ENCODE measurements at places on chromosomes 6 and 20. TPM values are rescaled to one million over a fixed set of nuclear protein-coding genes. Genes with fewer than 3 reads are reported as not detected.

DNA sequence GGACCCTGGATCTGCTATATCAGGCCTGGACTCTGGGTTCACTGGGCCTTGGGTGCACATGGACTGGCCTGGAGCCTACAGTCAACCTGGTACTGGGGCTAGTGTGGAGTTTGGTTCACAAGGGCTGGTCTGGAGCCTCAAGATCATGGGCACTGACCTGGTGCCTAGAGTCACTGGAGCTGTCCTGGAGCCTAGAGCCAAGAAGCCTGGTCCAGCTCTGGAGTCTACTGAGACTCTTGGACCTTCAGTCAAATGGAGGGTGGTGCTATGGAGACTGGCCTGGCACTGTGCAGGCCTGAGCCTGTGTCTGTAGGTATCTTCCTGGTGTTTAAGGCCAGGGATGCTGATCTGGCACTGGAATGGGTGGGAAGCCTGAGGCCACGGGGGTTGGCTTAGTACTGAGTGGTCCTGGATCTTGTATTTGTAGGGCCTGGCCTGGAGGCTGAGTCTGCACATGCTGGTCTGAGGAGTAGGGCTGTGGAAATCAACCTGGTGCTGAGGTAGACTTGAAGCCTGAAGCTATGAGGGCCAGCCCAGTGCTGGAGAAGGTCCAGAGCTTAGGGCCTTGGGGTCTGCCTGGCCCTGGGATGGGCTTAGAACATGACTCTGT lies 16.5 kb upstream of the WFDC9 start:
- DNase-seq, result no peak
- H3K36me3 ChIP-seq, result no peaks in the 10 kb centered on the region
- H3K27ac ChIP-seq, result no peak overlapping the region
- H3K27me3 ChIP-seq, result no peaks in the 10 kb centered on the region
- no peaks in the 10 kb centered on the region for H3K4me1 ChIP-seq
- no peak overlapping the region for H3K4me3 ChIP-seq

DNA sequence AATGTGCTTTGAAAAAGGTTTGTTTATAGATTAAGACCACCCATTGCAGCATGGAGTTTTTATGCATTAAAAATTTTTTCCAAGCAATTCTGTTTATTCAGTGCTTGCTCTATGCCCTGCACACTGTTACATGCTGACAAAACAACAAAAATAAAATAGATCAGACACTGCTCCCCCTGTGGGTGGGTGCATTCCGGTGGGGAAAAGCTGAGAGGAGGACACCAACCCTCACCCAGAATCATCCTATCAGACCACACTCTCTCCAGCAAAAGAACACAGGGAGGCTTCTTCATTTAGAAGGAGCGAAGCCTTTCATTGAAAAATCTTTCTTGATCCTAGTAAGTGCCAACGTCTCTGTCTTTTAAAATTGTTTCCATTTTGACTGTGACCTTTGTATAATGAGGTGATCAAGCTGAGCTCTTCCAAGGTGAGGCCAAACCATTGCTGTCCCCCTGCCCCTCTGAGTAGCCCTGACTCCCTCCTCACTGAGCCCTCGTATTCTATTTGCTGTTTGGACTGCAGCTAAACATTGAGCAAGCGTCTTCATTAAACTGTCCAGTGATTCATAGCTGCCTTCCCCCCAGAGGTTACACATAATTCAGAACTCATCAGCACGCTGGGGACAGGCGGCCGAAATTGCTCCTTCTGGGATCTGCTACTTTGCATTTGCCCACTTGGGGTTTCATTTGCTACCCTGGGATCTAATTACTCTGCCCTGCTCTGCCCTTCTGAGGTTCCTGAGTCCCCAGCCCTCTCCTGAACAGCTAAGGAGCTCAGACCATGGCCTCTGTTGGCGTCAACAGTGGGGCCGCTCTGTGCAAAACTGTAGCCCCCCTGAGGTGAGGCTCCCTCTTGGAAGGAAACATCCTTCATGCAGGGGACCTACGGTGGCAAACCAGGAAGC lies 102.4 kb downstream of the F13A1 start:
- no peaks in the 10 kb centered on the region for H3K27me3 ChIP-seq
- DNase-seq, result peak; percentile 27
- H3K4me3 ChIP-seq, result no peak overlapping the region
- H3K36me3 ChIP-seq, result no peaks in the 10 kb centered on the region

GRCh38 chr20:19430641-19431315 lies 218.3 kb downstream of the SLC24A3 start:
- no peak overlapping the region for H3K27ac ChIP-seq
- no peaks in the 10 kb centered on the region for H3K27me3 ChIP-seq
- H3K4me3 ChIP-seq, result no peak overlapping the region
- H3K36me3 ChIP-seq, result no peaks in the 10 kb centered on the region

GRCh38 chr6:79438030-79438429 lies 99.2 kb downstream of the LCA5 start:
- H3K4me1 ChIP-seq, result no peaks in the 10 kb centered on the region
- no peak for DNase-seq
- no peaks in the 10 kb centered on the region for H3K36me3 ChIP-seq
- H3K27ac ChIP-seq, result no peak overlapping the region
- no peak overlapping the region for H3K4me3 ChIP-seq

- H3K27me3 ChIP-seq, result no peaks in the 10 kb centered on the region
- no peaks in the 10 kb centered on the region for H3K36me3 ChIP-seq
- no peak overlapping the region for H3K4me3 ChIP-seq
- no peak for DNase-seq
Observed at GRCh38 chr20:36819659-36820058, 46.1 kb upstream of the DSN1 start.

DNA sequence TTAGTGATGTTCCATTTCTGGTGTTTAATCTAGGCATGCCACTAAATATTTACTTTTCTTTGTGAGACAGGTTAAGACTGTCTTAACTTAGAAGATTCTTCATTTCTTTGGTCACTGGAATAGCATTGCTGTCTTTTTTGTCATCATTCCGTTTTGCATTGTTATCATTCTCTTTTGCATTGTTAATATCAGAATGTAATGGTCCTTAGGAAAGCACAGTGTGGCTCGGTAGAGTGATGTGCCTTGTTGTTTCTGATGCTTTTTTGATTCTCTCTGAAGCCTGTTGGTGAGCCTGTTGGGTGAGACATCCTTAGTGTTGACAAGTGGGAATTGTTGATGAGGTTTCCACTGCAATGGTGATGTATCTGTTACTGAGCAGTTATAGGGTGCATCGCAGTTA lies 23.2 kb downstream of the PLCB4 start:
- DNase-seq, result no peak
- H3K36me3 ChIP-seq, result no peaks in the 10 kb centered on the region

- no peak overlapping the region for H3K27ac ChIP-seq
- no peaks in the 10 kb centered on the region for H3K36me3 ChIP-seq
- no peaks in the 10 kb centered on the region for H3K27me3 ChIP-seq
- H3K4me1 ChIP-seq, result no peaks in the 10 kb centered on the region
- H3K4me3 ChIP-seq, result no peak overlapping the region
Observed at GRCh38 chr20:38751360-38751976, 3.2 kb downstream of the ACTR5 start.

DNA sequence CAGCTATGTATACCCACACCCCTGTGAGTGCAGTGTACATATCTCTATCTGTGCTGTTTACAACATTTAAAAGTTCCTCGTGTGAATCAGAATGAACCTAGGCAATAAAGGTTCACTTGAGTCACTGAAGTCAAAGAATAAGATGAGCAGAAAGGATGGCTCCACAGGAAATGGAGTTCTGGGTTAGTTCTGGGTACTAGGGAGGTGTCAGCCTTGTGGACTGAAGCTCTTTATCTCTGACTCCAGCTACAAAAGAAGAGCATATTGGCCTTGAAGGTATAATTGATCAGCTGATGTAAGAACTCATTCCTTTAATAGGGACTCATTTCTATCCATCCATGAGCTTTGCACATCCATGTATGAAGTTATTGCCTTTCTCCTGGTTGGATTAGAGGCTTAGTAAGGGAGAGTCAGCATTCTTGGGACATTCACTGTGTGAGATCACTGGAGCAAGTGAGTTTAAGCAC lies 73.9 kb upstream of the BACH2 start:
- no peaks in the 10 kb centered on the region for H3K36me3 ChIP-seq
- H3K27ac ChIP-seq, result no peak overlapping the region
- H3K4me1 ChIP-seq, result no peaks in the 10 kb centered on the region
- DNase-seq, result no peak
- H3K27me3 ChIP-seq, result no peaks in the 10 kb centered on the region
- H3K4me3 ChIP-seq, result no peak overlapping the region

DNA sequence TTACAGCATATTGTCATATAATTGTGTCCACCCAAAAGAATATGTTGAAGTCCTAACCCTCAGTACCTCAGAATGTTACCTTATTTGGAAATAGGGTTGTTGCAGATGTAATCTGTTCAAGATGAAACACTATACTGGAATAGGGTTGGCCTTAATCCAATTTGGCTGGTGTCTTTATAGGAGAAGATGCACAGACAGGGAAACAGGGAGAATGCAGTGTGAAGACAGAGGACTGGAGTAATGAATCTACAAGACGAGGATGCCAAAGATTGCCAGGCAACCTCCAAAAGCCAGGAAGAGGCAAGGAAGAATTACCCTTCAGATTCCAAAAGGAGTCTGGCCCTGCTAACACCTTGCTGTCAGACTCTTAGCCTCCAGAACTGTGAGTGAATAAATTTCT lies 482.9 kb downstream of the PTPRT start:
- no peaks in the 10 kb centered on the region for H3K4me1 ChIP-seq
- no peak for DNase-seq
- H3K36me3 ChIP-seq, result no peaks in the 10 kb centered on the region
- no peak overlapping the region for H3K4me3 ChIP-seq
- no peaks in the 10 kb centered on the region for H3K27me3 ChIP-seq

DNA sequence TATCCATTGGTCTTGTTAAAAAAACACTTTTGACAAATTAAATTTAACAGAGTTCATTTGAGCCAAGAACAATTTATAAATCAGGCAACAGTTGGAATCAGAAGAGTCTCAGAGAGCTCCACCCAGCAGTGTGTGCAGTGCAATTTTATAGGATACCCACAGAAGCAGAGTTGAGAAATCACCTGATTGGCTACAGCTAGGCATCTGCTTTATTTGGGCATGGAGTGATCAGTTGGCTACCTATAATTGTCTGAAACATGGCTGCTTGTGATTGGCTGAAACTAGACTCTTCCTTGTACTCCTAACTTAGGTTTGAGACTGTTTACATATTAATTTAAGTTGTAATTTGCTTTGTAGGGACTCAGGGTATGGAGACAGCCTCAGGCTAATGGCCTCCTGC lies 12.0 kb downstream of the PGK2 start:
- DNase-seq, result no peak
- no peak overlapping the region for H3K4me3 ChIP-seq
- no peaks in the 10 kb centered on the region for H3K36me3 ChIP-seq
- H3K4me1 ChIP-seq, result no peaks in the 10 kb centered on the region
- no peak overlapping the region for H3K27ac ChIP-seq
- no peaks in the 10 kb centered on the region for H3K27me3 ChIP-seq

DNA sequence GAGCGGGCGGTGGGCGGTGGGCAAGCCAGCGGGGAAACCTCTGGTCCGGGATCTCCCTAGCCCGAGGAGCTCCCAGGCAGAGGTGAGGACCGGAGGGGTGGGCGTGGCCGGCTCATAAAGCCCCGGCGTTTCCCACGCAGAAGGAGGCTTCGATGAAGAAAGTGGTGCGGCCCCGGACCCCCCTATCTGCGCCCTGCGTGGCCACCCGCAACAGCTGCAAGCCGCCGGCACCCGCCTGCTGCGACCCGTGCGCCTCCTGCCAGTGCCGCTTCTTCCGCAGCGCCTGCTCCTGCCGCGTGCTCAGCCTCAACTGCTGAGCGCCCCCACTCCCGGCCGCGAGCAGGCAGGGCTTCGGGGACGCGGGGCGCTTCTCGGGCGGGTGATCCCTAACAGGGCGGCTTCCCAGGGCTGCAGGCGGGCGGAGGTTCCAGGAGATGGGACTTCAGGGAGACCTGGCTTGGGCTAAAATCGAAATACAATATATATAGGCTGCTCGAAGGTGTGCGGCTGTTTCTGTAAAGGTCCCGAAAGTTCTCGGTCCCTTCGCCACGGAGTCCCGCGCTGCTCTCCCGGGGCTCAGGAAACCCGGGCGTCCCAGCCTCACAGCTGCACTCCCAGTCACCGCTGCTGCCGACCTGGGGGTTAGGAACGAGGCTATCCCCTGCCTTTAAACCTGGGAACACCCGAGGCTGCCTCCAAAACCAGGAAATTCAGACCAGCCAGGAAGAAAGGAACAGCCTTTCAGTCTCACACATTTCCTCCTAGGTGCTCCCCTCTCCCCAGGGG lies 27.8 kb downstream of the ASIP start:
- peak overlapping the region; percentile 3 for H3K4me3 ChIP-seq
- no peaks in the 10 kb centered on the region for H3K36me3 ChIP-seq
- peak; percentile 24 for DNase-seq
- no peaks in the 10 kb centered on the region for H3K4me1 ChIP-seq

GRCh38 chr6:117463762-117464665 lies 18.5 kb upstream of the DCBLD1 start:
- H3K4me3 ChIP-seq, result no peak overlapping the region
- DNase-seq, result no peak
- H3K27me3 ChIP-seq, result no peaks in the 10 kb centered on the region
- H3K36me3 ChIP-seq, result no peaks in the 10 kb centered on the region
- no peaks in the 10 kb centered on the region for H3K4me1 ChIP-seq
- no peak overlapping the region for H3K27ac ChIP-seq

- no peaks in the 10 kb centered on the region for H3K4me1 ChIP-seq
- no peaks in the 10 kb centered on the region for H3K27me3 ChIP-seq
- no peak overlapping the region for H3K27ac ChIP-seq
- DNase-seq, result no peak
Observed at GRCh38 chr20:1304710-1305515, 24.0 kb downstream of the SDCBP2 start.

GRCh38 chr20:63572071-63572787 lies 1.8 kb downstream of the HELZ2 start:
- no peak for DNase-seq
- H3K4me1 ChIP-seq, result no peaks in the 10 kb centered on the region
- no peaks in the 10 kb centered on the region for H3K36me3 ChIP-seq
- no peak overlapping the region for H3K27ac ChIP-seq
- no peak overlapping the region for H3K4me3 ChIP-seq

DNA sequence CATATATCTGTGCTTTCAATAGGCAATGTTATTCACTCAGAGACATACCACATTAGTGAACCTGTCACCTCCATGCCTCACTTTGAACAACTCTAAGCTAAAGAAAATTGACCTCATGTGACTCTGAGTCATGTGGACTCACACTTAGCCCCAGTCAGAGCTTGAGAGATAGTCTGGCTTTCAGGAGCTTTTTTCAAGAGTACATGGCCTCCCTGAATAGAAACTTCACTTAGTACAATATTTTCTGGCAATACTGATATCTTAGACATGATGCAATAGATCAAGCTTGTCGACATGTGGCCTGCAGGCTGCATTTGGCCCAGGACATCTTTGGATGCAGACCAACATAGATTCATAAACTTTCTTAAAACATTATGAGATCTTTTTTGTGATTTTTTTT lies 8.5 kb downstream of the SPTLC3 start:
- DNase-seq, result no peak
- no peak overlapping the region for H3K4me3 ChIP-seq
- H3K4me1 ChIP-seq, result no peaks in the 10 kb centered on the region

The PRDM13 gene
- not detected for total RNA-seq

The GTSF1L gene
- not detected for total RNA-seq

The HSPA12B gene
- total RNA-seq, result 46.2 TPM

The RAET1L gene
- total RNA-seq, result not detected

The ZNF343 gene
- 20.5 TPM for total RNA-seq

The EEF1A2 gene
- total RNA-seq, result not detected
